Substantia nigra (tissue), 51 donors: ENCODE measurements at places on chromosomes 4 and X.

DNA sequence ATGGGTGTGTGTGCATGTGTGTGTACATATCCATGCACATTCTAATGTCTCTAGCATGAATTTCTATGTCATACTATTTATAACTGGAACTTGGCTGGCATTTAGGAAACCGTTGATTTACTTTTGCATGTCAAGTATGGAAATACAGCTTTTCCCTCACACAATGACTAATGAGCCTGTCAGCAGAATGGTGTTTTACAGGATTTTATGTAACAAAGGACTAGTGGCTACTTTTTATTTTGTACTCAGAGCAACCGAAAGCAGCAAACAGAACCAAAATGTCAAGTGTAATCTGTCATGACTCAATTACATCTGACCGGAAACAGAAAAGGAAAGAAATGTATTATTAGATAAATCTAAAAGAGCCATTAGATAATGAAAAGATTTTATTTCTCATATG, 1911.5 kb upstream of the AGA start:
- DNase-seq = no peak

DNA sequence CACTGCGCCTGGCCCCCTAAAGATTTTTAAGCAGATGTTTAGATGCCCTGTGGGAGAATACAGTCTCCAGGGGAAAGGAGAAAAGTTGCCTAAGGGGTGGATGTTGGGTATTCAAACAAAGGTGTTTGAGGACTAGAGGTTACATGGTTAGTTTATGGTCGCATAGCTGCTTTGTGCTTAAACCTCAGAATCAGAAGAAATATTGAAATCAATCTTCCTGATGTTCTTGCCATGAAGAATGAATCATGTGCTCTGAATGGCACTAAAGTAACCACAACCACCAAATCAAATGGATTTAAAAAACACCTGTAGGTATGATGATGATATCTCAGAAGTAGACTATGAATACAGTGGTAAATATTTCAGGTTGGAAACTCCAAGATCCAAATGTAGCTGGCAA, 42.7 kb upstream of the TEX13A start:
- DNase-seq = no peak

- DNase-seq = no peak
These were observed 62.5 kb upstream of the HOPX start for GRCh38 chr4:56743550-56743949.

DNA sequence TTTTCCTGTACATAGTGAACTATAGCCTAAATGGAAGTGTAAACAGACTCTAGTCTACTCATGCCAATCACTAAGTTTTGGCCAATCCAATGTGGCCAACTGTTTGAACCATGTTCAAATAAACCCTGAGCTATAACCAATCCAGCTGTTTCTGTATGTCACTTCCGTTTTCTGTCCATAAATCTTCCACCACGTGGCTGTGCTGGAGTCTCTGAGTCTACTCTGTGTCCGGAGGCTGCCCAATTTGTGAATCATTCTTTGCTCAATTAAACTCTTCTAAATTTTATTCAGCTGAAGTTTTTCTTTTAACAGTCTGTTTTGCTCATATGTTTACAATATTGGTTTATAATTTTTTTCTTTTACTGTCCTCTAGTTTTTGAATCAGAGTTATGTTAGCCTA, 112.3 kb upstream of the BANK1 start:
- DNase-seq = no peak

DNA sequence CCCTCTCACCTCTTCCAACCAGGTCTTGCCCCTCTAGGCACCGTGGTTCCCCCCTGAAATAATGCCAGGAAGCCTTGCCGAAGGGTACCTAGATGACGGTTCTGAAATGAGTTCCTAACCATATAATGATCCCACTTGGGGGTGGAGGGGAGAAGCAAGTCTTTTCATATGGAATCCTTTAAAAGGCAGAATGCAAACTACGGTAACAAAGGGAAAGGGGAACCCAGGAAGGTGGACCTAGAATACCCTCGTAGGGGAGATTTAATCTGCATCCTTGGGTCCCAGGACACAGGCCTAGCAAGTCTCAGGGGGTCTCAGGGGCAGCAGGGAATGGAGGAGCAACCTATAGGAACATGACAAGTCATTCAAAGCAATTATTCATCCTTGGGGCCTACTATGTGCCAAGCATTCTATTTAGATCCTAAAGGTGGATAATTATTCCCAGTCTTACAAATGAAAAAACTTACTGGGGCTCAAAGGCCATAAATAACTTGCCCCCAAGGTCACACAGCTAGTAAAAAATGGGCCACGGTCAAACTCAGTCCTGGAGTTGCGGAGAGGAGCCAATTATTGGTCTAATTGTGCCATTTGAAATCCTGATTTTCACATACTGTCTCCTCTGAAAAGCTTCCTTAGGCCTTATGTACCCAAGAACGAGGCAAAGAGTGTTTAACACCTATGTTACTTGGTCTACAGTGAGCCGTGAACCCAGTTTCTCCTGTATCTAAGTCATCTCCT, 8.8 kb downstream of the BCOR start:
- DNase-seq = no peak

DNA sequence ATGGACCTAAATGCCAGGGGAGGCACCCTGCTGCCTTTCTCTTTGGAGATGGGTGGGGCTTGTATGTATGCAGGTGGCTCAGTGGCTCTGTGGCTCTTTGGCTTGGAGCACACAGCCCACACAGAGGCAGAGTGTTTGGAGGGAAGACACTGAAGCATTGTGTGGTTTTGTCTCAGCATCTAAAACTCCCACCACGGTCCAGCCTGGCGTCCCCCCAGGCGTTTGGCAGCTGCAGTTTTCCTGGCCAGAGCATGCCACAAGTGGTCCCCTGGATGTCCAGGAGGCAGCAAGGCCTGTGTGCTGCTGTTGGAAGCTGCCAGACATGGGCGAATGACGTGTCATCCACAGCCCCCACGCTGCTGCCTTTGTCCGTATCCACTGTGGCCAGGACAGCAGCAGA, 32.2 kb upstream of the PSAPL1 start:
- peak; percentile 76 for DNase-seq

DNA sequence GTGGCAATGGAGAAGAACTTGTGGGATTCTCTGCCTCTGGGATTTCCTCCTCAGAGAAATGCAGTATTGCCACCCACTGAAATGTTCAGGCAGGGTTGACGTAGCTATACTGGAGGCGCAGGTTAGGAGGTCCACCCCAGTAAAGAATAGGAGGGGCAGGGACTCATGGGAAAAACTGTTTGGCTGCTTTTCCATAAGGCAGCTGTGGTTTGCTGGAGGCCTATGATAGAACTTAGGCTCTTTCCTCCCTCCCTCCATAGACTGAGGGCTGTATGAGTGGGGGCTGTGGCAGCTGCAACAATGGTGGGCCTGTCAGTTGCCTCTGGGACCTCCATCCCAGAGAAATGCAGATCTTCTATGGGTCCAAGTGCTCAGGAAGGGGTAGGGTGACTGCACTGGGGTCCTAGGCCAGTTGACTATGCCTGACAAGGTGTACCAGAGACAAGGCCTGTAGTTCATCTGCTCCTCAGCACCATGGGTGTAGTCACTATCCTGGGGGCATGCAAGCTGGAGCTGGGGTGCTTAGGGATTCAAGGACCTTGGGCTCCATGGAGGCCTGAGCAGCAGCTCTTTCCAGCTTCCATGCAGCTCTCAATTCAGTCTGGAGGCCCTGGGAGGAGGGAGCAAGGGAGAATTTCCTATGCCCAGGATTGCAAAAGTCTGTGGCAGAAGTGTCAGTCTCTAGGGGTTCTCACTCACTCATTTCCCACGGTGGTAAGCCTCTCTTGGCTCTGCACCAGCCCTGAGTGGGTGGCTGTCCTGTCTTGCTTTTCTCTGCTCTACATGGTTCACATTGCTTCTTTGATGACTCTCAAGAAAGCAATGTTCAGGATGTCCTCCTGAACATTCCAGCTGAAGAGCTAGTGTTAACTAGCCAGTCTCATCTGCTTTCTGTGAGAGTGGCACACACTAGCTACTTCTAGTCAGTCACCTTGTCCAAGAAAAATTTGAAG, 353.0 kb downstream of the IDS start:
- no peak for DNase-seq
